Right forelimb (tissue), 1 donor: ENCODE measurements at places on chromosomes 7 and 10.

DNA sequence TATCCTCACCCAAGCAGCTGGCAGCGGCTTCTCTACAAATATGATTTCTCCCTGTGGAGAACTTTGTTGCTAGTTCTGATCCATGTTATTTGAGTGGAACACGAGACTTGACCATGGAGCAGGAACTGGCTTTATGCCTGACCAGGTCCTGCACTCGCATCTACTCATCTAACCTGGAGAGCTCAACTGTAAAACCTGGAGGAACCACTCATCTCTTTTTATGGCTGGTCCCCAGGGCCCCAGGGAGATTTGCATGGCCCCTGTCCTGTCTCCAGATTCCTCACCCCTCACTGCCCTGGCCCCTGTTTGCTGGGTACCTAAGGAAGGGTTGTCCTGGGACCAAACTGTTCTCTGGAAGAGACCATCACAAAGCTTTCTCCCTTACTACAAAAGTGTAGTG, 16.0 kb downstream of the TCAF1 start:
- DNase-seq: peak; percentile 40

GRCh38 chr7:28192786-28193585, 12.4 kb upstream of the JAZF1 start:
- no peak for DNase-seq

DNA sequence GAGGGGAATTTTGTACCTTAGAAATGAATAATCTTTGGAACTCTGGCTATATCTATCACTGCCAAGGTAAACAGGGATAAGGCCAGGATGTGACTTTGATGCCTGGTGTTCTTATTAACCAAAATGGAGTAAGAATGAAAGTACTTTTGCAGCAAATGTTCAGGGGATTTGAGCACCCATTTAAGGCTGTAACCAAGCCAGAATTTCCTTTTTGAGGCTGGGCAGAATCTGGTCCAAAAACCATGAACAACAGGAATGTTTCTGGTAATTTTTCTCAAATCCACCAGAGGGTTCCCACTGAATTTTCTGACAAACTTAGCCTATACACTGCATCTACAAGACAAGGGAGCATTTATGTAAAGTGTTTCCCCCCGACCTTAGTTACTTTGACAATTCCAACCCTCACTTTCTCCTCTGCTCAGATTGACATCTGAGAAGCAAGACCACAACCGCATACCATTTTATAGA, 120.6 kb downstream of the BAMBI start:
- no peak for DNase-seq

- no peak for DNase-seq
These were observed 166.7 kb downstream of the TCERG1L start for GRCh38 chr10:131144711-131145375.

GRCh38 chr10:121167534-121168243, 316.5 kb downstream of the WDR11 start:
- DNase-seq: no peak

DNA sequence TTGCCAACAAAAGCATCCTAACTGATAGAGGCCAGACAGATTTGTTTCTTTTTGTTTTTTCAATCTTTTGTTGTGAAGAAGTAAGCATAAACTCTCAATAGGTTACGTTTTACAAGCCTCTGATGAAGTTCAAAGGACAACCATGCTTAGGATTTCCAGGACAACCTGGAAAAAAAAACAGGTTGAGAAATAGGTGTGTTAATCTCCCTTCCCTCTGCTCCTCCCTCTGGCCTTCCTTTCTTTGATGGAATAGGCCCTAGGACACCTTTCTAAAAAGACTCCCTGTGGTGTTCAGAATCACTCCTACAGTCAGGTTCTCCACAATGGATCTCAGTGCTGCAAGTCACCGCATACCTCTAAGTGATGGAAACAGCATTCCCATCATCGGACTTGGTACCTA, at the start of gene AKR1D1:
AKR1D1 (plus strand) TSS at position 264 of the 400 bp plus-strand sequence; CDS start at position 324, 60 bp downstream.
- no peak for DNase-seq

DNA sequence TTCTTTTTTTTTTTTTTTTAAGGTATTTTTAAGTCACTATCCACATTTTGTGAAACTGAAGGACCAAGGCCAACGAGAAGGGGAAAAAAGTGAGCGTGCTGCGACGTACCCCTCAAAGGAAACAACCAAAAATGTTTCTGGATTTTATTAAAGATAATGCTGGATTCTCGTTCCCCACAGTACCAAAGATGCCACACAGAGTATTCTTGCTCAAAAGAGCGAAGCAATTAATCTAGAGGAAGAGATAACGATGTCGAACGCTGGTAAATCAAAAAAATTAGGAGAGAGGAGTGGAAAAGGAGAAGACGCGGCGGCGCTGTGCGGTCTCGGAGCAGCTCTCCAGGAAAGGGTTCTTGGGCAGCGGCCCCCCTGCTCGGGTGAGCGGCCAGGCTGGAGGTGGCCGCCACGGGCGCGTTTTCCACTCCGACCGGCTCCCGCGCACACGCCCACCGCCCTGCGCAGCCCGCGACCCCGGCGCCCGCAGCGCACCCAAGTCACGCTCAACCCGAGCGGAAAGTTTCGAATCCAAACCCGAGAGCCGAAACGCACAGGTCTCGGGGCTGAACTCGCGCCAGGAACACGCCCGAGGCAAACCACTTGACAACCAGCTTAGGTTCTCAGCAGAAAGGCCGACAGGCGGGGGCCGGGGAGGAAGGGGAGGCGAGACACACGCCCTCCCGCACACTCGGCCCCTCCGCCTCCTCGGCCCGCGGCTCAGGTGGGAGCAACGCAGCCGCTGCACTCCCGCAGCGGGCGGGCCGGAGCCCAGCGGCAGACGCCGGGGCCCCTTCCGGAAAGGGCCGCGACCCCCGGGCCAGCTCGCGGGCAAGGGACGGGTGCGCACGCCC, 989 bp downstream of the SRPK2 start:
- peak; percentile 76 for DNase-seq

DNA sequence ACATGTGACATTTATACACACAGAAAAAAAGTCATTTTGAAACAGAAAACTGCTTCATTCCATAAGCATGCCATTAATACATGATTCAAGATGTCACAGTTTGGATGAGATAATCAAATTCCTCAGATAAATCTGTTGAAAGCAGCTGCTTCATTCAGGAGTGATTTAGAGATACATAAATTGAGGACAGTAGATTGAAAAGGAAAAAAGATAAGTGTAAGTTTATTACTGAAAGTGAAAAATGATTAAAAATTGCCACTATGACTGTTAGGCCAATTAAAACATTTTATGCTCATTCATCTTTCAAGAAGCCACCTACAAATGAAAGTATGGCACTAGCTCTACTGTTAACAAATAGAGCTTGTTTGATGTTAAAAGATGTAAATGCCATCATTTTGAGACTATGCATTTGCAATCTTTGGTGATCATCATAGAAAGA, 136.9 kb upstream of the CDK6 start:
- no peak for DNase-seq

DNA sequence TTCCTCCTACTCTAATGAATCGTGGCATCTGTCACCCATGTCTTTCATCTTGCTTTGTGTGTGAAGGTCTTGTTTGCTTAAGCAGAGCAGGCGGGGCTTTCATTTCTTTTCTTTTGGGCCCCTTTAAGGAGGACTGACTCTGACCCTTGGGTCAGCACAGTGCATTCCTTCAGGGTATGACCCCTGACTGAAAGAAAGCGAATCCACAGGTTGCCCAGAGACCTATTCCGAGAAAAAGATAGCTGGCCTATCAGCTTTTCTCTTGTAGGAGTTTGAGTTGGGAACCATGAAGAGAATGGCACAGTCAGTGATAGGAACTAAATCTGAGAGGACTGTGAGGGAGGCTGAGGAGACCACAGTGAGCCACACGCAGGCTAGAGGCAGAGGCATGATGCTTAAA, 193.2 kb upstream of the CDCA7L start:
- DNase-seq: no peak

DNA sequence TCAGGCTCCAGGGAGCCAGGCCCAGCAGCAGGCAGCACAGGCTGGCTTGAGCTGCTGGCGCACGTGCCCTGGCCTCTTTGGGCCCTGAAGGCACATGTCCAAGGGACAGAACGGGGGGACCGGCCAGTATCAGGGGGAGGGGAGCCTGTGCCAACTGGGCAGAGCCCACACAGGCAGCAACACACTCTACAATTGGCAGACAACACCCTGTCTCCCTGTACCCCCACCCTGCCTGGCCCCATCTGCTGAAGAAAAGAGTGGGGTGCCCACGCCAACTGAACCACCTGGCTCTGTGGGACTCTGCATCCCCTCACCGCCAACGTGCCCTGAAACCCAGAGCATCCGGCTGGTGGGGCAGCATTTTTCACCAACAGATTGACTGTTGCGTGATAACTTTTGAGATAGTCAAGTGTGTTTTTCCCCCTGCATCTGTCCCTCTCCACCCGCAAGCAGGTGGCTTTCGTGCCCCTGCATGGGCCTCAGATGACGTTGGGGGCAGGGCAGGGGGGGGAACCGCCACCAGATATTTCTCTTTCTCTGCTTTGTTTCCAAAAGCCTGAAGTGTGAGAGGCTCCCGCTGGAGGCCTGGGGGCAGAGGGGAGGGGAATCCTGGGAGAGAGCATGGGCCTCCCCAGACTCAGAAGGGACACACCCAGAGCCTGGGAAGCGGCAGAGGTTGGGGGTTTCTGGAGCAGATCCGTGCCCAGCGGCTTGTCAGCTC, 21.8 kb downstream of the SLIT1 start:
- DNase-seq: no peak

DNA sequence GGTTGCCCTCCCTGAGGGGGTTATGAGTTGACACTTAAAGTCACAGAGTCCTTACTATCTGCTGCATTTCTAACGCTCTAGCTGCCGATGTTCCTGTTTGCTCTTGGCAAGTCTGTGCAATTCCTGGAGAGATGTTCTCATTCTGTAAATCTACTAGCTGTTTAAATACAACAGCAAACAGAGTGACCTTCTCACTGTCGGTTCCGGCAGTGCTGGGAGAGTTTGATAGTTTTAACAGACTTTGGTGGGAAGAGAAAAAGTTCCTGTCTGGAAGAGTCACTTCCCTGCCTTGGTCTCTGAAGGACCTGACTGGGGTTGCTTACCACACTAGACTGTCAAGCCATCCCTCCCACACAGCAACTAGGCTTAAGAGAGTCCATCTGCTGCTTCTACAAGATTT, 63.3 kb upstream of the ELMO1 start:
- DNase-seq: no peak

DNA sequence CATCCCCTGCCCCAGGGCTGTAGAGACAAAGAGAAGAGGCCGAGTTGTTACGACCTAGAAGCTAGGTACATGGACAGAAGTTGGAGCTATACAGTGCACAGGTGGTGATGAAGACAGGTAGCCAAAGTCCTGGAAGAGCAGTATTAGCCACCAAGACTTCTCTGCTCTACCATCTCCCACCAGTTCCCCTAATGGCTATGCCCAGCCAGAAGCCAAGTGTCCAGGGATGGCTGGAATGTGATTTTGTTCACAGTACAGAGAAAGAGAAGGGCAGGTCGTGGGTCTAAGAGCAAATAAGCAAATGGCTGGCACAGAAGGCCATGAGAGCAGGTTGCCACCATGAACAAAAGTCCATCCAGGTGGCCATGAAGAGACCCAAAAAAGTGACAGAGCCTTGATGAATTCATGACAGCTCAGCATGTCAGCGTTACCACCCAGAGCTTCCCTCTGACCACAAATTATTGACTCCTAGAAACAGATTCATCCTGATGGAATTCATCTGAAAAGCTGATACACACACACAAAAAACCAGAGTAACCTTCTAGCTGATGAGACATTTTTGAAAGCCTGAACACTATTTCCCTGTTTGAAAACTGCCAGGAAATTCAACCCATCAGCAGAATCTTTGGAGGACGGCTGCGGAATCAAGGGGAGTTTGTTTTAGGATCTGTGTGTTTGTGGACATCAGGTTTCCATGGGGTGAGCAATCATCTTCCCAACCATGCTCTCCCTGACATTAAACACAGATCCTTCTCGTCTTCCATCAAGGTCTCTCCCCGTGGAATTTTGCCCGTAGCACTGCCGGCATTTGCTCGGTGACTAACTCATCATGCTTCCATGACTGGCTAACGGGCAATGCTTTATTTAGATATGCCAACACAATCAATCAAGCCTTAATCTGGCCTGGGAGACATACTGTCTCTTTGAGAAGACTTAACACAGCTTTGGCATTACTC, 906.7 kb upstream of the AUTS2 start:
- no peak for DNase-seq

DNA sequence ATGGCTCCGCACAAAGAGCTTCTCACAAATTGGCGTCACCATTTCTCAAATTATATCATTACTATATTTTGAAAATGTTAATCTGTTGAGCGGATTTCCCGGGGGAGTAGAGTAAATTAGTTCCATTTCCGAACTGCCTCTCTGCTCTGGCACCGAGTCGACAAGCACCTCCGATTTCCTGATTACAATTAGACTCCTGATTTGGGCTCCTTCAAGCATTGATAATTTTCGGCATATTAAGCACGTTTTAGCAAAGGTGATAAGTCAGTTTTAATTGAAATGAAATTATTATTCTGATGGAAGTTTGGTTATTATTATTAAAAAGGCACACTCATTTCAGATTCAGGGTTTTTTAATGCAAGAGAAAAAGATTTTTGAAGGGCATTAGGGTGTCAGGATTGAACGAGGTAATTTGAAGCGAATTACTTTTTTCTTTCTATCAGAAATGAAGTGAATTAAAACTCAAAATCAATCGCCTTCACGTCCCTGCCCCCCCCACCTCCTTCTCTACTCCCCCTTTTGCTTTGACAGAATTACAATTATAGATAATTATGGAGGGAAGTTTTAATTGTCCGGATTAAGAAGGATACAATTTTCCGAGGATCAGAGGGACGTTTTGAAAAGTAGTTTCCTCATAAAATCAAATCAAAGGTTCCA, 4.0 kb upstream of the UNCX start:
- DNase-seq: no peak

- DNase-seq: no peak
These were observed 373 bp downstream of the DHX32 start for GRCh38 chr10:125880719-125881118.

GRCh38 chr7:33050535-33051318, 11.8 kb downstream of the NT5C3A start:
- no peak for DNase-seq

DNA sequence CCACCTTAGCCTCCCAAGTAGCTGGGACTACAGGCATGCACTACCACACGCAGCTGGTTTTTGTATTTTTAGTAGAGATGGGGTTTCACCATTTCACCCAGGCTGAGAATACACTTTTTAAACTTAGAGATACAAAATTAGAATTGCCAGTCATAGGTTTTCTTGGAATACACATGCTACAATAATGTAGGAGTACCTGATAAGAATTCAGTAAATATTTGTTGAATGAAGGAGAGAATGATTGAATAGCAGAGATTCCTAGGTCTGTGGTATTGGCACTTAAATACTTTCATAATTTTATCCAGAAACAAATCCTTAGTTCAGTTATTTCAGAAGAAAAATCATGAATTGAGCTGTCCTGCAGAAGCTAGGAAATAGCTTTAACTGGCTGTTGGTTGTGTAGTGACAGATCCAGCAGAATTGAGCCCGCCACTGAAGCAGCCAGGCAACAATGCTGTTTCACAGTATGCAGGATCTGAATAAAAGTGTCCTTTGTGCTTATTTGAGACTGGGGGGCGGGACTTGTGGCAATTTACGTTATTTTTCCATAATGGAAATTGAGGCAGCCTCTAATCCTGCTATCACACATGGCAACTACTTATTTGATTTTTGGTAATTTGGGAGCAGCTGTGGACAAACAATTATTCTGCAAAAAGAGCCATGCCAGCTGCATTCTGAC, 31.5 kb downstream of the NRF1 start:
- DNase-seq: no peak
